Mesenteric fat pad (tissue), 1 donor: ENCODE measurements at places on chromosomes 7 and 10.

- peak; percentile 65 for DNase-seq
Observed at GRCh38 chr7:158431055-158431940, 156.3 kb downstream of the PTPRN2 start.

DNA sequence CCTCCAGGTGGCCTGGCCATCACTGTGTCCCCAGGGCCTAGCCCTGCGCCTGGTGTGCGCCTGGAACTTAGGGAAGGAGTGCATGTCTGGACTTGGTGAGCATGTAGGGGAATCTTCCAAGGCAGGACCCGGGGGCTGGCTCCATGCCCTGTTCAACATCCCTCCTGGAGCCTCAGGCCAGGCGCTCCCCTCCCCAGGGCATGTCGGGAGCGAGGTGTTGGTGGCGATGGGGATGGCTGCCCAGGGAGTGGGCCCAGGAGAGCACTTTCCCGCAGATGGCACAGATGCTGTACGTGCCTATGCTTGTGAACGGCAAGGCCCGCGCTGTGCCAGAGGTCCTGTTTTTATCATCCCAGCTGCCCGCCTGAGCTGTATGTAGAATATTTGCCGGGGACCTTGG, 55.0 kb downstream of the CDH23 start:
- DNase-seq = no peak

GRCh38 chr10:129046962-129047361, 420.1 kb upstream of the MGMT start:
- DNase-seq = no peak

- DNase-seq = no peak
Observed at GRCh38 chr10:77478247-77478961, 159.2 kb downstream of the KCNMA1 start.

DNA sequence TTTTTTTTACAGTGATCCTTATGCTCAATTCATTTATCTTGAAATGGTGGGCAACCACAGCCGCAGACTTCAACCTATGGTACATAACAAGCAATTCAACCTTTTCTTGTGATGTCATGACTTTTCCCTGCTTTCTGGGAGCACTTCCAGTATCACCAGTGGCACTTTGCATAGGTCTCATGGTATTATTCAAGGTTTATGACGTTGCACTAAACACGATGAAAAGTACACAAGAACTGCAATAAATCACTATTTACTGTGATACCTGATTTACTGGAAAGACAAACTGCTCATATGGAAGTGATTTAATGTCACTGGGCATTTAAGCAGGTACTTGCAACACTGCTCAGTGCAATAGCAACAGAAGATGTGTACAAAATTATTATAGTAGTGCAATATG, 251.7 kb upstream of the CXCL12 start:
- no peak for DNase-seq

DNA sequence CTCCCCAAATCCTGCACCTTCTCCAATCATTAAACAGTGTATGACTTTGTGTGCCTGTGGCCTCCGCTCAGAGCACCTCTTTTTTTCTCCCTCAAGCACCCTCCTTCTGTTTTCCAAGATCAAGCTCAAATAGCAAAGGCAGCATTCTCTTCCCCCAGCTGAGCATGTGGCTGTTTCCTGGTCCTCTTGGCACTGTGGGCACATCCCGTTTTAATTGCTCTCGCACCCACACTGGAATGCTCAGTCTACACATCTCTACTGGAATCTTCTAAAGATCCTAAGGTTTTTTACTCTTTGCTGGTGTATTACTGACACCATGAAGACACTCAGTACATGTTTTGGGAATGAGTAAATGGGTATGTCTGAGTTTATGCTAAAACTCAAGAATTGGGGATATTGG, 107.4 kb downstream of the WDFY4 start:
- no peak for DNase-seq

DNA sequence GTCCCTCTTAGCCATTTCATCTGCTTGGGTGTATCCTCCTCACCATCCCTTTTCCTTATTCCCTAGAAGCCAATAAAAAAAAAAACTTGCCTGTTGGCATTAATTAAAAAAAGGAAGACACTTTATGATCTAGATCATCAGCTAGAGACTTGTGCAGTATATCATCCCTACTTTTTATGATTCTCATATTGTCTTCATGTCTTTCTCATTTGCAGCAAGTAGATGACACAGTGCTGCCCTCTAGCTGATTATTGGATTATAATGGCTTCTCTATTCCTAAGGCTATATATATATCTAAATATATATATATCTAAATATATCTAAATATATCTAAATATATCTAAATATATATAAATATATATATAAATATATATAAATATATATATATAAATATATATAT, 272.4 kb upstream of the LRGUK start:
- DNase-seq = no peak

- no peak for DNase-seq
Observed at GRCh38 chr10:110774069-110775019, 97.4 kb upstream of the PDCD4 start.

DNA sequence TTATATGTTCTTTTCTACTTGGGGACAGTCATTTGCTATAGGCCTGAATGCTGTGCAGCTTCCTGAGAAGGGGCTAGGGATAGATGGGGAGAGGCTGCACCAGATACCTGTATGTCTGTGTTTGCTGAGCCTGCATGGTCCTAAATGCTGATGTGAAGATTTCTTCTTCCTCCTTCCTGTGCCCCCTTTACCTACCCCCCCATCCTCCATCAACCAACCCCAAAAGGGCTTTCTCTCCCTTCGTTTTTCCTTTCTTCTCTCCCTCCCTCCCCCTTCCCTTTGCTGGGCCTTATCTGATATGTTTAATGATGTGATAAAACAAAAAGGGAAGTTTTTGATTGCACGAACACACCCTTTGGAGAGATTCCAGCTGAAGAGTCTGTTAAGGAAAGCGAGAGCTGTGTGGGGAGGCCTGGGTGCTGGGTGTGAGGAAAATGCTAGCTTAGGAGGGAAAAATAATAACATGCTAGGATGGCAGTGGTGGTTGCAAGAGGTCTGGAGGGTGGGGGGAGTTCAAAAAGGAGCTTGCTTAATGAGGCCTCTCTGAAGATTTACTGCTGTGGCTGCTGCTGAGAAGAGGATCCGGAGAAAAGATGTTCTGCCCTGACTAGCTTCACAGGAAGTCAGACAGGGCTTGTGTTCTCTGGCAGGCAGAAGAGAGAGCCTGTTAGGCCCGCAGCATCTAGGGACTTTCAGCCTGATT, 101.8 kb downstream of the SAMD9 start:
- DNase-seq = no peak

DNA sequence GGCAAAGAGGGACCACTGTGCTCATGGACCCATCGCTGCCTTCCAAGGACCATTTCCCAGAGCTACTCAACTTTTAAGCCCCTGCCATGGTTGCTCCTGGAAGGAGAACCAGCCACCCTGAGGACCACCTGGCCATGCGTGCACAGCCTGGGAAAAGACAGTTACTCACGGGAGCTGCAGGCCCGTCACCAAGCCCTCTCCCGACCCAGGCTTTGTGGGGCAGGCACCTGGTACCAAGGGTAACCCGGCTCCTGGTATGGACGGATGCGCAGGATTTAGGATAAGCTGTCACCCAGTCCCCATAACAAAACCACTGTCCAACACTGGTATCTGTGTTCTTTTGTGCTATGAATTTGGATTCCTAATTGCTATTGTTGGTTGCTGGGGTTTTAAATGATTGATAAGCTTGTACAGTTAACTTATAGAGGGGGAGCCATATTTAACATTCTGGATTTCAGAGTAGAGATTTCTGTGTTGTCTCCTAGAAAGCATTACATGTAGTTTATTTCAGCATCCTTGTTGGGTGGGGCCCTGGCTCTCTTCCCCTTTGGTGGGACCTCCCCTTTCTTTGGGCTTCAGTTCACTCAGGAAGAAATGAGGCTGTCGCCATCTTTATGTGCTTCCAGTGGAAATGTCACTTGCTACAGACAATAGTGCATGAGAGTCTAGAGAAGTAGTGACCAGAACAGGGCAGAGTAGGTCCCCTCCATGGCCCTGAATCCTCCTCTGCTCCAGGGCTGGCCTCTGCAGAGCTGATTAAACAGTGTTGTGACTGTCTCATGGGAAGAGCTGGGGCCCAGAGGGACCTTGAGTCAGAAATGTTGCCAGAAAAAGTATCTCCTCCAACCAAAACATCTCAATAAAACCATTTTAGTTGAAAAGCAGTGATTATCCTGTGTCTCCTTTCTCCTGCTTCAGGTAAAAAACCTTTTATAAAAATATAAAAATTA, 19.4 kb downstream of the LAT2 start:
- no peak for DNase-seq

- peak; percentile 43 for DNase-seq
Observed at GRCh38 chr10:128095753-128096469, 30.3 kb downstream of the MKI67 start.

DNA sequence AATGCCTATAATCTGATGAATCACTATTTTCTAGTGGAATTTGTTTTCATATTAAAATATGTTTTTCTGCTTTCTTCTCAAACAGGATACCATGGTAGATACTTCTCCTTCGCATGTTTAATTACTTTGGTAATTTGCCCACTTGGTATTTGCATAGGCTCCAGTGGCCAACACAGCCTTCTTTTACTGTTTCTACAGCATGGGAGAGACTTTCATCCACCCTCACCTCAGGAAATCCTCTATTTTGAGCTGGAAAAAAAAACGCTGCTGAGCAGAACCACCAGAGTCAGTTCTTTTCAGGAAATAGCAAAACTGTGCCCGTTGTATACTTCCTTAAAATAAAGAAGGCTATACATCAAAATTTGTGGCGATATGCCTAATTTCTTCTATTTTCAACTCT, 213.3 kb downstream of the MDFIC start:
- DNase-seq = no peak

GRCh38 chr10:109937460-109938065, 14.3 kb upstream of the XPNPEP1 start:
- DNase-seq = no peak

GRCh38 chr7:13742126-13742525, 247.3 kb downstream of the ETV1 start:
- no peak for DNase-seq

DNA sequence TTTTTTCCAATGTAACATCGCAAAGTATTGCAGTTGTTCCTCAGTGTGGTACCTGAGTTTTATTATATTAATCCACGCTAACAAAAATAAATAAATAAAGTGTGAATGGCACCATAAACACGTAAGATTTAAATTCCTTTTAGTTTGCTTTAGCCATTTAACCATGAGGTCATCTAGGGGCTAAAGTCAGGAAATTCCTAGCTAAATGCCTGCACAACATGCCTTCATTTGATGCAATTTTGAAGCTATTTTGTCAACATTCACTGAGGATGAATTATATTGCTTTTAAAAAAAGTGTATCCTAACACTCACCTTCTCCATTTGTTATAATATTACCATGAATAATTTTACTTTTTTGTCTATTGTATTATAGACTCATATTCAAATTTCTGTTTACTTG, 714.4 kb downstream of the GATA3 start:
- DNase-seq = no peak

DNA sequence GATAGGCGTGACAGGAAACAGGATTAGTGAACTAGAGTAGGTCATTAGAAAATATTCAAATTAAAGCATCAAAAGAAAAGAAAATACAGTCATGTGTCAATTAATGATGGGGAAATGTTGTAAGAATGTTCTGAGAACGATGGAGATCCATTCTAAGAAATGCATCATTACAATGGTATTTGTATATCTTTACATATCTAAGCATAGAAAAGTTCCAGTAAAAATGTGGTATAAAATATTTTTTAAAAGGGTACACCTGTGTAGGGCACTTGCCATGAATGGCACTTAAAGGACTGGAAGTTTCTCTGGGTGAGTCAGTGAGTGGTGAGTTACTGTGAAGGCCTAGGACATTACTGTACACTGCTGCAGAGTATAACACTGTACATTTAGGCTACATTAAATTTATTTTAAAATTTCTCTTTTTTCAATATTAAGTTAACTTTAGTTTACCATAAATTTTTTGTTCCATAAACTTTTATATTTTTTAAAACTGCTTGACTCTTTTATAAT, 282.5 kb downstream of the BMPER start:
- DNase-seq = no peak

DNA sequence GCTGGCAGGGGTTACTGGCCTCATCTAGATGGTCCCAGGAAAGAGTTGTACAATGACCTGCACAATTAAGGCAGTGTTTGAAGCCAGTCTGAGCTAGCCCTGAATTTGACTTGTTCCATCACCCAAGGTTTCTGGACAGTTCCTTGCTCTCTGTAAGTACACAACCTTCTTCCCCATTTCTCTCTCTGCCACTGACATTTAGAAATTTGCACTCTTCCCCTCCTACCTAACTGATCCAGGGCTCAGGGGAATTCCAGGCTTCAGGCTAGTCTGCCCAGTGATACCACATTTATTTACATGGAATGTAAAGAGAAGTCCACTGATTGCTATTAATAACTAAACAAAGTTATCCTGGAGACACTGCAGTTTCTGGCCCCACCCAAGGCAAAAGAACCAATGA, 139.0 kb upstream of the GPR26 start:
- no peak for DNase-seq

DNA sequence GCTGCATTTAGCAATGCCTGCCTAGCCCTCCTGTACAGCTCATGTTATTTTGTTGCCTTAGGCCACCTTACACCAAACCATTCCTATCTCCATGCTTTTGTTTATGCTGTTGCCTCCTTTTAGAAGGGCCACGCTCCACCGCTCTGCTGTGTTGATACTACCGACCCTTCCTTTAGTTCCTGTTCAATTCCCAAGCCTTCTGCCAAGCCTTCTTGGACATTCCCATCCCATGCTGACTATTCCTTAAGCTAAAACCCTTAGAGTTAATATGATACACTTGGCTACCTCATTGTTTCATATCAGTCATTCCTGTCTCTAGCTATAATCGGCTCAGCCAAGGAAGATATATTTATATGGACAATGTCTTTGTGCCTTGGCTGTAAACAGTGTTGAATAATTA, 705.5 kb downstream of the LRMDA start:
- DNase-seq = no peak

DNA sequence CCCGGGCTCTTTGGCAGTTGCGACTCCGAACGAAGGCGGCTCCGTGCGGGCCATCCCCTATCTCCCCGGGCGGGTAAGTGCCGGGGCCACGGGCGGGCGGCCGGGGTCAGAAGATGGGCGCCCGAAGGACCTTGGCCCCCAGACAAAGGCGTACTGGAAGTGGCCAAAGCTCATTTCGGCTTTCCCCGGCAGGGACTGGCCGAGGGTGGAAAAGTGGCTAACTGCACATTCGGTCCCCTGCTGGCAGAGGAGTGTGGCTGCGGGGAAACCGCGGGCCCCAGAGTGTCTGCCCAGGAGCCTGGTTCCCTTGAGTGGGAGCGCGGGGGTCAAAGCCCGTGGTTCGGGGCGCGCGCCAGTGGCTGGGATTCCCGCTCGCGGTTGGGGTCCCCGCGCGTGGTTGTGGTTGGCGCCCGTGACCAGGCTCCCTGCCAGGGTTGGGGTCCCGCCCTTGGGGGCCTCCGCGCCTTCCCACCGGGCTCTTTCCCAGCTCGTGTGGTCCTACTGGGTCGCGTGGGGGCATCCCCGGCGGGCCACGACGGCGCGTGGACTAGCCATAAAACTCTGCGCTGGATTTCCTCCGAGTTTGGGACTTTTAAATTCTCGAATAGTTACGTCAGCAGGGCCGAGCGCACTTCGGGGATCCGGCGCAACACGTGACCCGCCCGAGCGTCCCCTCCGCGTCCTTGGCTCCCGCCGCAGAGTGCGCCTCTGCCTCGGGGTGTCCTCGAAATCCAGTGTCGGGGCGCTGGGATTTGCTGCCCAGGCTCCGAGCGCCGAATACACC, 124.4 kb downstream of the TACC2 start:
- DNase-seq = no peak

GRCh38 chr7:153457746-153458145, 594.5 kb upstream of the DPP6 start:
- DNase-seq = no peak

- DNase-seq = no peak
Observed at GRCh38 chr10:72379776-72380175, 25.1 kb upstream of the DNAJB12 start.
